ENCODE measurements at places on chromosomes 3 and 15.

DNA sequence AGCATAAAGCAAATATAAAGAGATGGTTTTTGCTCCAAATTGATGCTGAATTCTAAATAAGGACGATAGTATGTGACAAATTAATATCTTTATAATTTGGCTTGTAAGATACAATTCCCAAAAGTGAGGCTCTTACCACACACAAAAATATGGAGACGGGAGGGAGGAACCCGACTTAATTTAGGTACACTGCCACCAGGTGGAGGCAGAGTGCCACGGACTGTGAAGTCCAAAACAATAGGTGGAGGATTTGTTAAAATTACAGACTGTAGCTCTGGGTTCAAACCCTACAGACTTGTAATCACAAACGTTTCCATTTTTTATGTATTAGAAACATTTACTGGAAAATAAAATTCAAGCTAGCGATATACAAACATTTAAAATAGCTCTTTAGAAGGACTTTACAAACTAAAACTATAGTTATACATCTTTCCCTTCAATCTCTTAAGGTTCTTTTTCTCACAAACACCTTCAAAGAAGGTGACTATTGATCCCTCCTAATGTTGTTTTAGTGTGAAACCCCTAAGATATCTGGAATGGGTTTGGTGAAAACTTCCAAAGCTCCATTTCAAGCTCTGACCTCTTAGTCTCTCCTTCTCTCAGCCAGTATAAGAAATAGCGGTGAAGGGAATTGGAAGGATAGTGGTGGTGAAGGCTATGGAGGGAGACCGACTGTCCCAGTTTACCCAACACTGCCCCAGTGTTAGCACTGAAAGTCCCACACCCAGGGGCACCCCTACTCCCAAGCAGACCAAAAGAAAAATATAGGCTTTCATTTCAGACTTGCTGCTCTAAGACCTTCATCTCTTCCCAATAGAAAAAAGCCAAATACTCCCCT is 89.7 kb downstream of the AQP9 start:
- peak; percentile 80 for DNase-seq

GRCh38 chr3:28294667-28295413 is 53.4 kb downstream of the CMC1 start:
- no peak for DNase-seq

- DNase-seq = no peak
Observed at GRCh38 chr3:2517500-2518172, 419.0 kb downstream of the CNTN4 start.

DNA sequence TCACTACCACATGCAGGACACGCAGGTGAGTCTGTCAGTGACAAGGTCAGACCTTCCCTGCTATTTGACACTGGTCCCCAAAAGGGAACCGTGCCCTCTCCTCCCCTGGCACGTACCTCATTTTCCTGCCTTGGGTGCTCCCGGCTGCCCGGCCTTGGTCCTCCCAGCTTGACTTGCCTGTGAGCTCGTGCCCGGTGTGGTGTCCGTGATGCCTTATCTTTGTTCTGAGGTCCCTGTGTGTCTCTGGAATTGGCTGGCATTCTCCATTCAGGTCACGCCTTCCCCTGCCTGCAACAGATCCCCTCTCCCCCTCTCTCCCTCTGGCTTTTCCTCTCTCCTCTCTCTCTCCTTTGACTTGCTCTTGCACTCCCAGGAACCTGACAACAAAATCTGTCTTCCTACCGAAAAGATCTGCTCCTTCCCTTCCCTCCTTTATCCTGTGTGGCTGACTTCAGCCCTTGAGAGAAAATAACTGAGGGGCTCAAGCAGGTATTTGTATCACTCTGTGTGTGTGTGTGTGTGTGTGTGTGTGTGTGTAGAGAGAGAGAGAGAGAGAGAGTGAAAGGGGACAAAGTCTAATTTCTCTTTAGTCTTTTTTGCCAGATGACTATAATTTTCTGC is at the start of gene MASP1:
Gene MASP1 (minus strand): TSS at position 226 of the 621 bp plus-strand sequence. CDS start 105 bp downstream, at position 121.
- peak; percentile 4 for DNase-seq

- peak; percentile 43 for DNase-seq
Observed at GRCh38 chr3:17157713-17158112, 273.0 kb downstream of the PLCL2 start.

- no peak for DNase-seq
Observed at GRCh38 chr15:36275656-36276055, 303.8 kb upstream of the CDIN1 start.

DNA sequence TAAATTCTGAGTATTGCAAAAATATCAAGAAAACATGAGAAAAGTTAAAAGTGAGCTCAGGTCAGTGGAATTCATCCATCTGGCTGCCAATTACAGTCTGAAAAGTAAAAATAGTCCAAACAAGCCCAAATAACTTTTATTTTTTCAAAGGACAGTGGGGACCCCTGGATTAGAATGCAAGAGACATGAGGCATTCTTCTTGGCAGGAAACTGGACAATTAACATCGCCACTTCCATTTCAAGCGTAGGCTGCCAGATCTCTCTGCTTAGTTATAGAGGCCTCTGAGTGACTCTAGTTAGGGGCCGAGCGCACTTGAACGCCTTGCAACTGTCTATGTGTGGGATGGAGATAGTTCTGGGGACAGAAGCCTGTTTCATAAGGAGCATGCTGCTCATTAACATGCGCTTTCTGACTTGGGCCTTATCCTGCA is 189.1 kb downstream of the GHSR start:
- DNase-seq = peak; percentile 68

- DNase-seq = no peak
Observed at GRCh38 chr3:63323766-63324165, 45.7 kb downstream of the SYNPR start.

- DNase-seq = peak; percentile 62
Observed at GRCh38 chr3:69433121-69433968, 47.5 kb upstream of the FRMD4B start.

- DNase-seq = peak; percentile 77
Observed at GRCh38 chr3:168024537-168024941, 71.2 kb downstream of the GOLIM4 start.
